Activated T-helper 17 cell treated with anti-CD3 and anti-CD28 coated beads, Interleukin-2, amount 50 U/mL, for 72 hours (primary cell): ENCODE measurements at places on chromosomes 1 and 21. TPM values are rescaled to one million over a fixed set of nuclear protein-coding genes. Genes with fewer than 3 reads are reported as not detected.

DNA sequence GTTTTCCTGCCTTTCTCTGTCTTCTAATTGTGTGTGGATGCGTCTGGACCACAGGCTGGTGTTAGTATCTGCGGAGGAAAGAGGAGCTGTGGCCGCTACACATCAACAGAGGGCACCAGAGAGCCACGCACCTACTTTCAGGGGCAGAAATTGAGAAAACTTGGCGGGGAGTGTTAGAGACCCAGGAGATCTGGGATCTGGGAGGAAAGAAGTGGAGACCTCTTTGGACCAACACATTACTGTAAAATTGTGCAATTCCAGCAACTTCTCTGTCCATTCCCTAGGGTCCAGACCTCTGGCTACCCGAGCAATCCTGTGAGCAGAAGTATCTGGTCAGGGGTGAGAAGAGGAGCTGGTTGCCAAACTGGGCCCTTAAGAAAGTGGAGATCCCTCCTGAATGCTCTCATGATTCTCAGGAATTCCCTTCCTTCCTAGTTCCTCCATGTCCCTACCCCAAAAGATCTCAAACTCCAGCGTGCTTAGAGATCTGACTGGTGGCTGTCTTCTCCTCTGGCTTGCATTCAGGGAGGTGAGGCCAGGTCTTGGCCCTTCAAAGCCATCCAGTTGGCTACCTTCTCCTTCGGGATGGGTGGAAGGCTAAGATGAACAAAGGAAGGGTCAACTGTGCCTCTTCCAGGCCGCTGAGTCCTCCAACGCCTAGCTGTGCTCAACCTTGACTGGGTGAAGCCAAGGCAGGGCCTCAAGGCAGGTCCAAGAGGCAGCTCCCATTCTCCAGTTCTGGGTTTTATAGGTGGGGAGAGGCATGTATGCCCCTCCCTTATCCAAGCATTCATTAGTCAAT is 1.2 kb upstream of the KIRREL1 start:
- ATAC-seq: no peak

GRCh38 chr1:23673086-23673813 is 18.4 kb upstream of the RPL11 start:
- peak; percentile 39 for ATAC-seq

GRCh38 chr1:115112496-115113375 is 23.4 kb upstream of the TSPAN2 start:
- no peak for ATAC-seq

DNA sequence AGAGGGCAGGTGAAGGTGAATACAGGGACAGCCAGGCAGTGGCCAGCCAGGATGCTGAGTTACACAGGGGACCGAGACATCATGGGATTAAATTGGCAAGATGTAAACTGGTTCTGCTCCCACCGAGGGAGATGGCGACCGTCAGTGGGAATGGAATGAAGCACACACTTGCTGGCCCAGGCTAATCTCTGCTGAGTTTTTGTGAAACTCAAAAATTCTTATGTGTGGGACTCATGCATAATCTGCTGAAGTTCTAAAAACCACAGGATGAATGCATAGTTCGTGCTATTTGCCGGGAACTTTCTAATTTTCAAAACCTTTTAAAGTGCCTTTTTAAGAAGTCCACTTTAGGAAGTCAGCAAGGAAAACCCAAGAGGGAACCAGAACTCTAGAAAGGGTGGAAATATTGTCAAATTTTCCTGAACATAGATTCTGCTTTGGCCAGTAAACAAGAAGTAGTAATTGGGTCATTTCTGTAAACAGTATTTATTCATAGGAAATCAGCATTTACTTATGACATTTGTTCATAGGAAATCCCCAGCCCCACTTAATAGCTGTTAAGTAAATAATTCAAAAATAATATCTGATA is 85.4 kb upstream of the ROR1 start:
- no peak for ATAC-seq

DNA sequence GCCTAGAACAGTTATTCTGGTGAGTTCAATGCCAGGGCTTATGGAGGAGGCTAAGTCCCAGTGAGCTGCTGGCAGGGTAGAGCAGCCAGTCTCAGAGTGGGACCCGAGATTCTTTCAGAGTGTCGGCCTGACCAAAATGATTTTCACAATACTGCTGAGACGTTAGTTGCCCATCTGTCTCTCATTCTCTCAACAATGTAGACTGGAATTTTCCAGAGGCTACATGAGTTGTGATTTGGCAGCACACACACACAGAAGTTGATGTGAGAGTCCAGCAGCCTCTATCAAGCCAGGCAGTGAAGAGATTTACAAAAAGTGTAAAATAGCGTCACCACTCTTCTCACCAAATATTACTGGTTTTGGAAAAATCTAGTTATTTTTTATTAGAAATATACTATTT is 21.7 kb downstream of the CACNA1S start:
- ATAC-seq: no peak

DNA sequence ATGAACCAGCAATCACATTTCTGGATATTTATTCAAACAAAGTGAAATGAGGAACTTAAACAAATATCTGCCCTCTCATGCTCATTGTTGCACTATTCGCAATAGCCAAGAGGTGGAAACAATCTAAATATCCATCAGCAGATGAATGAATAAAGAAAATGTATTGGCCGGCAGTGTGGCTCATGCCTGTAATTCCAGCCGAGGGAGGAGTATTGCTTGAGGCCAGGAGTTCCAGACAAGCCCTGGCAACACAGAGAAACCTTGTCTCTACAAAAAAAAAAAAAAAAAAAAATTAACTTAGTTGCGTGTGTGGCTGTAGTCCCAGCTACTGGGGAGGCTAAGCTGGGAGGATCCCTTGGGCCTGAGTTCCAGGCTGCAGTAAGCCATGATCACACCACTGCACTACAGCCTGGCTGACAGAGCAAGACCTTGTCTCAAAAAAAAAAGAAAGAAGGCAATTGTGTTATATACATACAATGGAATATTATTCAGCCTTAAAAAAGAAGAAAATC is 191.4 kb downstream of the AKT3 start:
- no peak for ATAC-seq

TM2D1 gene
- total RNA-seq: 35.1 TPM

RAB7B gene
- not detected for total RNA-seq

CD84 gene
- total RNA-seq: 15.7 TPM
